ENCODE measurements at places on chromosomes 16 and 17. TPM values are rescaled to one million over a fixed set of nuclear protein-coding genes. Genes with fewer than 3 reads are reported as not detected.

Gene KRT31
- polyA plus RNA-seq = not detected

Gene SCGB1C2
- polyA plus RNA-seq = not detected

Gene DNAH3
- 0.32 TPM for polyA plus RNA-seq

Gene CCT6B
- polyA plus RNA-seq = 0.98 TPM

Gene CD300E
- polyA plus RNA-seq = 0.04 TPM

Data from small intestine (tissue), 16 donors.